SW 1271 (cell line): ENCODE measurements at places on chromosomes 11 and 22.

GRCh38 chr11:16920559-16920958 lies 93.7 kb downstream of the PLEKHA7 start:
- no peak for DNase-seq

DNA sequence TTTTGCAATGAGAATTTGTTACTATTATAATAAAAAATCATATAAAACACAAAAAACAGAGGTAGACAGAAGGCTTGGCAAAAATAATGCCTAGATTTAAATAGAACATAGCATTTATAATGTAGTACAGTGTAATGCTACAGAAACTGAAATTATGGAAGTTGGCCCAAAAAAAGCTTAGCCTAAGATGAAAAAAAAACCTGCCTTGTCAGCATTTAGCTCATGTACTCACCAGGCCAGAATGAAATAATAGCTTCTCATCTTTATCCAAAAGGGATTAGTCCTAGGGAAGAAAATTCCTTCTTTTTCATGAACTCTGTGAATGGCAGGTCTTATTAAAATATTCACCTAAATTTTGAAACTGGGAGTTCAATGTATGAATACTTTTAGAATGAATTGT lies 951.1 kb downstream of the LRRC4C start:
- no peak for DNase-seq

DNA sequence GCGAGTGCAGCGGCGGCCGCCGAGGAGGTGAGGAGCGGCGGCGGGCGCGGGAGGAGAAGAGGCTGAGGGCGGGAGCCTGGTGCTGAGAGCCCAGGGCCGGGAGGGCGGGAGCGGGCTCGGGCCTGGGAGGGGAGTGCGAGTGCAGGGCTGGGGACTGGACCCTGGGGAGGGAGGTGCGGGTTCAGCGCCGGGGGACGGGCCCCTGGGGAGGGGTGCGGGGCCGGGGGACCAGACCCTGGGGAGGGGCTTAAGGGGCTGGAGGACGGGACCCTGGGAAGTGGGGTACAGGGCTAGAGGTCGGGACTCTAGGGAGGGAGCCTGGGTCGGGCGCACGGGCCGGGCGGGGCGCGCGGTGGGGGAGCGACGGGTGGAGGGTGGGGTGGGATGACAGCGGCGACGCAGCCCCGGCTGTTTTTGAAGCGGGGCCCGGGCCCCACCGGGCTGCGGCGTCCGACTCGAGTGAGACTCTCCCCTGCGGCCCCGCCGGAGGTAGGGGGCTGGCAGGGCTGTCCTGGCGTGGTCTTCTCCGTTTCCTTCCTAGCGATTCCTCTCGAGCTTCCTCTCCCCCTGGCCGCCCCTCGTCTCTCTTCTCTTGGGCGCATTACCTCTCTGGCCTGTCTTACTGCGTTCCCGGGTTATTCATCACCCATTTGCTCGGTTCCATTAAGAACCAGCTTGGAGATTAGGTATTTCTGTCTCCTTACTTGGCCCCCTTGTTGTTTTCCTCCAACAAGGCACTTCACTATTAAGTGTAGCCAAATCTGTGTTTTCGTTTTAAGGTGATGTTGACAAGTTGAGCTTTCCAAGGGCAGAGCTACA lies 754 bp downstream of the NUP50 start:
- DNase-seq: no peak

DNA sequence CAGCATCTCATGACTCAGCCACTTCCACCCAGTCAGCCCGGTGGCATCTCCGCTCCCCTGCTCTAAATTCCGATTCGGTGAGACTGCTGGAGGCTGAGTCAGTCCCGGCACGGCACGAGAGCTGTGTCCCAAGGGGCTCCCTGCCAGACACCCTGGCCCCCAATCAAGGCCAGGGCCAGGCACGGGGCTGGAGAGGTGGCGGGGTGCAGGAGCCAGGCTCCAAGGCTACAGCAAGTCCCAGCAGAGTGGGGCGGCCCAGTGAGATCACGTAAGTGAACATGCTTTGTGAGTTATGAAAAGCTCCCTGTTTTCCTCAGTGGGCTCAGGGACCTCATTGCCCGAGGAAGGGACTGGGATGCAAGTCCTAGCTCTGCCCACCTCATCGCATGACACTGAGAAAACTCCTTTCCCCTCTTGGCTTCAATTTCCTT lies 3.0 kb downstream of the C11orf68 start:
- DNase-seq: peak; percentile 95

GRCh38 chr11:49316180-49316579 lies 107.8 kb upstream of the FOLH1 start:
- no peak for DNase-seq

DNA sequence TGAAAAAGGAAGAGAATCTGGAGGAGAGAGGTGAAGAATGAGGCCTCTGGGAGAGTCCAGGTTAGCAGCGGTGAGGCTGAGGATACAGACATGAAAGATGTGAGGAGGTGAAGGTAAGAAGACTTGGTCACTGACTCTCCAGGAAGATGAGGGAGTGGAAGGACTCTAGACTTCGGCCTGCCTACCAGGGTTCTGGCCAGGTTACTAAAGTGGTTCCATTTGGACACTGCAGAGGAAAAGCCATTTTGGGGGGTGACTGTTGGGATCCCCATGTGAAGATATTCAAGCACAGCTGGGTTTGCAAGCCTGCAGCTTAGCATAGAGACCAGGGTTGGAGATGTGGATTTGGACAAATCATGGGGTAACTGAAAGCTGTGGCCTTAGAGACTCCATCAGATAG lies 7.8 kb downstream of the DCHS1 start:
- DNase-seq: no peak

DNA sequence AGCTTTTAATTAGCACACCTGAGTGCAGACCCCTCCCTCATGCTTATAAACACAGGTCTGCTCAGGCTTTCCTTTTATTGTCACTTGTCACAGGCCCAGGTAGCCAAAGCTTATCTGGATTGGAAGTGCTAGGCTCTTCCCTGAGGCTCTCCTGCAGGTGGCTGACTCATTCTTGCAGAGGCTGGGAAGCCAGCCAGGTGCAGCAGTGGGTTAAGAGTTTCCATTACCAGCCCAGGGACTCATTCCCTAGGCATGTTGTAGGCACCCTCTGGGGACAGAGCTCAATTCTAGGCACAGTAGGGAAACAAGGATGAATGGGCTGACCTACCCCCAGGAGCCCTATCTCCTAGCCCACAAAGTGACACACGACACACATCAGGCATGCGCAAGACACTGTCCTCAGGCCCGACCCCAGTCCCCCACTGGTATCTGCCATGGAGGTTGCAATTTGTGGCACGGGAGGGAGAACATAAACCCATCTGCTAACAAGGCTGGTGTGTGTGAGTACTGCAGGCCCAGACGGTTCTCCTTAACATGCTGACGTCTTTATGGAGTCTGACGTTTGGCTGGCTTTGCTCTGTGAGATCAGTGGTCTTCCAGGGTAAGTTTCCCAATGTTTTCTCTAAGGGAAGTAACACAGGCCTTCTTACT lies 94.2 kb downstream of the ABTB2 start:
- DNase-seq: peak; percentile 50

DNA sequence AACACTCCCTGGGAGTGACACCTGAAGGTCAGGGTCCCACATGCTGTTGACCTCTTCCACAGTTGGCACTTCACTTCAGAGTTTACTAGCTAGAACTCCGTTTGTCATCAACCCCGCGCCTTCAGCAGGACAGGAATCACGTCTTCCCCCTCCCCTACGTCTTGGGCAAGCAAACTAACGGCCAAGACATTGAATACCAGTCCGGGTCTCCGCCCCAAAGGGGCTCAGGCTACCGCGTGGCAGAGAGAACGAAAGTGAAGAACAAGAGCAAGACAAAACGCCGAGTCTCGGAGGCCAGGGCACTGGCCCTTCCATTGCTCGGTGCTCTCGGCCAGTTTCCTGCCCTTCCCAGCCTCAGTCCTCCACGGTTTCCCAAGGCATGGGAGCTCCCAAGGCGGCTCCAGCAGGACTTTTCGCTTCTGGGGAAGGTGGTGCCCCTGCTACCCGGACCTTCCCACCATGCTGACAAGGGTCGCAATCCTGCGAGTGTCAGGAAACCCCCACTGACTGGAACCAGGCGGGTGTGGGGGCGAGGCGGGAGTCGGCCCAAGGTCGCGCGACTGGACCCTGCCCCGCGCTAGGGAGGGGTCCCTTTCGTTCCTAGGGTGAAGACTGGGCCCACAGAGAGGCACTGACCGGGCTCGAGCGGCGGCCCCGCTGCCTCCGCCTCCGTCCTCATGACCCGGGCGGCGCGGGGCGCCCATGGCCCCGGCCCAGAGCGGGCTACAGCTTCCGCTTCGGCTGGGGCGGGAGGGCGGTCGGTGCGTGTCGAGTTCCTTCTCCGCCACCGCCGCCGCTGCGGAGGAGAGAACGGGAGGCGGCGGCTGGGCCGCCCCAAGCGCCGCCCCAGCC lies at the start of gene GUCD1:
TSS of gene GUCD1 (minus strand) at position 826 of the 852 bp plus-strand sequence. CDS start at position 679, 147 bp downstream.
- no peak for DNase-seq

DNA sequence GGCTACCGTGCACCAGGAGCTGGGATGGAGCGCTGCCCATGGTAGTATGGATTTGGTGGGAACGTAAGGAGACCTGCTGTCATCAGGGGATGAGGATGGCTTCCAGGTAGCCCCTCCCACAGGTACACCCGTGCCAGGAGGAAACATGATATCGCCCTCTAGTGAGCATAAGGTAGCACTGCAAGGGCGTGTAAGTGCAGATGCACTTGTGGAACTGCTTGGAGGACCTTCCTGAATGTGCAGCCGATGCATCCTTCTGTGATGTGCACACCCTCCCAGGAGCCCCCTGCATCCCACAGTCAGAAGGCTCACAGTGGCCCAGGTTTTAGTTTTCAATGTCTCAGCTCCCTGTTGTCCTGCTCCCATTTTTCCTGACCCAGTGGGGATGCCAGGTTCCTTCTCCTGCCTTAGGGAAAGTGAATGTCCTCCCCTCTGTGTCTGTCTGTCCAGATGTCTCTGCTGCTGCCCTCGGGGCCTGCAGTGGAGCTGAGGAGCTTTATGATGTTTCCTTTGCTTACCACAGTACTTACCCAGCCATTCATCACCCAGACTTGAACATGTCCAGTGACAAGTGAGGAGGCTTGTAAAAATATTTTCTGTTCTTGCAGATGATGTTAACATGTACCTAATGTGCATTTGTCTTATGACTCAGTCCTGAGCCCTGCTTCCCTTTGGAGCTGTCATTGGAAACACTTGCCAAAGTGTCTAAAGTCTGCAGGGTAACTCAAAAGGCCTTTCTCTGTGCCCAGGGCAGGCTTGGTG lies 49.2 kb downstream of the DBX1 start:
- DNase-seq: peak; percentile 70

DNA sequence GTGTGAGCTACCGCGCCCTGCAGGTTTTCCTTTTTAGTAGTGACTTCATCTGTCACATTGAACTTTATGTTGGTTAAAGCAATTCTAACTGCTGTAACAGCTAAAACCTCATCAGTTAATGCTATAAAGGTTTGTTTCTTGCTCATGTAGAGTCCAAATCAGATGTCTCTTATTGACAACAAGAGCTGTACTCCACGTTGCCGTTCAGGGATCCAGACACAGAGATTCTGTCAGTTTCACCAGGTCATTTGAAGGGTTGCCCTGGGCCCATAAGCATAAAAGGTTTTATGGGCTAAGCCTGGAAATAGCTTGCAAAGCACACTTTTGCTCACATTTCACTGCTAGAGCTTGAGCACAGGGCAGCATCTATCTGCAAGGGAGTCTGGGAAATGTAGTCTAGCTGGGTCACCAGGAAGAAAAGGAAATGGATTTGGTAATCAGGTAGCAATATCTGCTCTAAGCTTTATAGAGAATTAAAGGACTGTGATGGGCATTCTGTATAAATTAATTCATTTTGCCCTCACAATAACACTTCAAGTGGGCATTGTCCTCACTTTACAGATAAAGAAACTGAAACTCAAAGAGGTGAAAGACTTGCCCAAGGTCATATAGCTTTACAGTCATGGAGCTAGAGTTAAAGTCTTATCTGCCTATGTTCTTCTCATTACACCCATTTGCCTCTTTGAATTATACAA lies 25.2 kb upstream of the PTPRJ start:
- no peak for DNase-seq

- no peak for DNase-seq
Measured at GRCh38 chr11:15886866-15887265, 469.5 kb downstream of the SOX6 start.

- no peak for DNase-seq
Measured at GRCh38 chr11:28799316-28799715, 691.1 kb downstream of the METTL15 start.

- no peak for DNase-seq
Measured at GRCh38 chr11:68403424-68403823, 57.1 kb upstream of the PPP6R3 start.

GRCh38 chr22:29627196-29627535 lies 23.7 kb downstream of the NF2 start:
- no peak for DNase-seq

DNA sequence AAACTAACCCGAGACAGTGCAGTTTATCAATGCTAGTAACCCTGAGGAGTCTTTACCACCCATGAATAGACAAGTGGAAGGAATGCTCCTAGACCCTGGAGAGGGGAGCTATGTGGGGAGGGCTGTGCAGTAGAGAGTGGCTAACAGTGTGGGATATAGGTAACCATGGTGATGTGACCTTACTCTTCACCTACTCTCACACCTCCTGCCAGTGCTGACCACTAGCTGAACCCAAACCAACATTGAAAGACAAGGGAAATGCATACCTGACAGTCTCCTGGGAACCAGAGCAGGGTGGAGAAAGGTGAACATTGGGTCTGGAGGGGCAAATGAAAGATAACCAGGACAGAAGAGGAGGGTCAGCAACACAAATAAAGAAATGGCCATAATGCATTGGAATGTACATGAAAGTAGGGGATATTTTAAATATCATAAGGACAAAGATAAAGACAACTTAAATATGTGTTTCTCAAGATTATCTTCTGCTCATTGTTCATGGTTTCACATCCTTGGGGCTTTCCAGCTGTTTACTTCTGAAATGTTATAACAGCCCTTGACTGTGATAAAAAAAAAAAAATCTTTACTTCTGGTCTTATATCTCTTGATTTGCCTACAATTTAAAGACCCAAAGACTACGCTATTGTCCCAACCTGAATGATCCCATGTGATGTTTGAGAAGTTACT lies 983.3 kb upstream of the TENM4 start:
- DNase-seq: no peak

DNA sequence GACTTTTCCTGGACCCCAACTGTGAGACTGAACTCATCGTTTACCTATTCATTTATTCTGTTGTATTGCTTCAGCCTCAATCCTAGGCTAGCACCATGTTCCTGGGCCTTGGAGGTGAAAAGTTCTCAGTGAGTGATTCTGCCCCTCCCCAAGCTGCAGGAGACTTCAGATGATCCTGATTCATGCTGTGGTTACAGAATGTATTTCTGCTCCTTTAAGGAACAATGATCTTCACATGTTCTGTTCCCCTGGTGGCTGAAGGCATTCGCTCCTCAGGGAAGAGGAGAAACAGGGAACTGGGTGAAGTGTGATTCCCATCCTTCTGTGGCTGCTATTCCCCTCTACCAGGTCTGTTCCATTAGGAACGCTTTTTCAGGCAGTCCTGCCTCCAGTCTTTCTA lies 2.4 kb downstream of the OR52E1 start:
- DNase-seq: no peak

DNA sequence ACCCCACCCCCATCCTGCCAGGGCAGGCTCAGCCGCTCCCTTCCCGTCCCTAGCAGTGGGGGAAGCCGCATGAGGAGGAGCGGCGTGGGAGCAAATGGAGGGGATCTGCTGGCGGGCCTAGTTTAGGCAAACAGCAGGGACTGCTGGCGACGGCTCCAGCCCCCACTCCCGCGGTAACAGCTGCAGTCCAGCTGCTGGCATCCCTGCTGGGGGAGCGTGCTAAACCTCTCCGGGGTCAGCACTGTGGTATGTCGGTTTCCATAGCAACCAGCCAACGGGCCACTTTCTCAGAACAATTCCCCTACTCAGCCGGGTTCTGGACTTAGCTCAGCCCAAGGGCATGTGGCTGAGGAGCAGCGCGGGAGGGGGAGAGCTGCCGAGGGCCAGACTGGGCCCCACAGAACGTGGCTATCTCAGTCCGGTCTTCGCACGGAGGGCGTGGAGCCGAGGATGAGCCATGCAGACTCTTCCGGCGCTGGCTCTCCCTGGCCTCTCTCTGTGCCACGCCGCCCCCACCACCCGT lies 98.8 kb downstream of the PKNOX2 start:
- DNase-seq: no peak
